ENCODE measurements at places on chromosomes 2 and 18.

DNA sequence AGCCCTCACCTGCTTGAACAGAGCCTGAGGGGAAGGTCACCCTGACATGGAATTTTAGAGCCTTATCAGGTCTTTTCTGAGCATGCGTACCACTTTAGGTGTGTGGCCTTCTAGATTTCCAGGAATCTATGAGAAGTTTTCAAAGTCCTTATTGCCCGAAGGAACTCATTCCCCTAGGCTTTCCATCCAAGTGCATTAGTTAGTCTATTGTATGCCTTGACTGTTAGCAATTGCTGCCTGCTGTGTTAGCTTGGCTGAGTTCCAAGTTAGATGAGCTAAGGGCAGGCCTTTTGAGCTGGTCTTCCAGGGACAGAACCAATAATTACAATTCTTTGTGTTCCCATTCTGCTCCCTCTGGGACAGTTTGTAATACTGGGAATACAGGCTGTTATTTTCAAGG, 30.8 kb upstream of the PUM2 start:
- no peaks in the 10 kb centered on the region for H3K36me3 ChIP-seq
- peaks cover 13% of the 10 kb centered on the region for H3K4me1 ChIP-seq
- no peak for DNase-seq
- H3K27me3 ChIP-seq, result no peaks in the 10 kb centered on the region

GRCh38 chr2:100660851-100661584, 98.2 kb downstream of the PDCL3 start:
- H3K4me1 ChIP-seq, result no peaks in the 10 kb centered on the region
- no peak overlapping the region for H3K4me3 ChIP-seq
- no peaks in the 10 kb centered on the region for H3K36me3 ChIP-seq
- no peaks in the 10 kb centered on the region for H3K27me3 ChIP-seq
- no peak for DNase-seq
- H3K27ac ChIP-seq, result no peak overlapping the region

DNA sequence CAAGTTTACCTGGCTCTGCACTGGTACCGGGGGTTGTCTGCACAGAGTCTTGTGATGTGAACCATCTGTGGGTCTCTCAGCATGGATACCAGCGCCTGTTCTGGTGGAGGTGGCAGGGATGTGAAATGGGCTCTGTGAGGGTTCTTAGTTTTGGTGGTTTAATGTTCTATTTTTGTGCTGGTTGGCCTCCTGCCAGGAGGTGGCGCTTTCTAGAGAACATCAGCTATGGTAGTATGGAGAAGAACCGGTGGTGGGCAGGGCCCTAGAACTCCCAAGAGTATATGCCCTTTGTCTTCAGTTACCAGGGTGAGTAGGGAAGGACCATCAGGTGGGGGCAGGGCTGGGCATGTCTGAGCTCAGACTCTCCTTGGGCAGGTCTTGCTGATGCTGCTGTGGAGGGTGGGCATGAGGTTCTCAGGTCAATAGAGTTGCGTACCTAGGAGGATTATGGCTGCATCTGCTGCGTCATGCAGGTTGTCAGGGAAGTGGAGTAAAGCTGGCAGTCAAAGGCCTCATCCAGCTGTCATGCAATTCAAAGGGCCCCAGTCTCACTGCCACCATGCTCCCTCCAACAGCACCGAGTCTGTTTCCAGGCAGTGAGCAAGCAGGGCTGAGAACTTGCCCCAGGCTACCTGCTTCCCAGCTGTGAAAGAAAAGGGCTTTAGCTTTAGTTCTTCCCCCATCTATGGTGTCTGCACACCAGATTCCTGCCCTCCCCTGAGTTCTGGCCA, 278.0 kb downstream of the METTL4 start:
- DNase-seq, result no peak
- H3K36me3 ChIP-seq, result no peaks in the 10 kb centered on the region

DNA sequence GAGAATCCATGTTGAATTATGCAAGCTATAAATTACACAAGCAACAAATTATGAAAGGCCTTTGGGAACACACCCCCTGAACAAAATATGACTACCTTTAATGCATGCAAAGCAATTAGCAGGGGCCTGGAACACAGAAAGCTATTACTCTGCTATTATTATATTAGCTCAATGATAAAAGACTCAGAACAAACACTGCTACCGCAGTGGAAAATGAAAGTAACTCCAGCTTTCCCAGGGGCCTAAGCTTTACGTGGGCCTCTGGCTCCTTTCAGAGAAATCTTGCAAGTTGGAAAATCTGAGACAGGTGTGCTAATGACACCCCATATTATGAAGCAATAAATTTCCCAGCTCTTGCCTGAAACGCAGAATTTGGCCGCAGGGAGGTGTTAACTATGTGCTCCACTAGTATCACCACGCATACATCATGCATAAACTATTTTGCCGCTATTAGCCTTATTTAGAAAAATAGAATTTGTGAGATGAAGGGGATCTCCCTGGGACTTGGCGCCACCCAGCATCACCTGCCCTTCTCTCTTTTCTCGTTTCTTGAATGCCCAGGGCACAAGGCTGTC, 321.6 kb upstream of the LYPD1 start:
- H3K4me3 ChIP-seq, result no peak overlapping the region
- H3K4me1 ChIP-seq, result no peaks in the 10 kb centered on the region
- no peak overlapping the region for H3K27ac ChIP-seq

DNA sequence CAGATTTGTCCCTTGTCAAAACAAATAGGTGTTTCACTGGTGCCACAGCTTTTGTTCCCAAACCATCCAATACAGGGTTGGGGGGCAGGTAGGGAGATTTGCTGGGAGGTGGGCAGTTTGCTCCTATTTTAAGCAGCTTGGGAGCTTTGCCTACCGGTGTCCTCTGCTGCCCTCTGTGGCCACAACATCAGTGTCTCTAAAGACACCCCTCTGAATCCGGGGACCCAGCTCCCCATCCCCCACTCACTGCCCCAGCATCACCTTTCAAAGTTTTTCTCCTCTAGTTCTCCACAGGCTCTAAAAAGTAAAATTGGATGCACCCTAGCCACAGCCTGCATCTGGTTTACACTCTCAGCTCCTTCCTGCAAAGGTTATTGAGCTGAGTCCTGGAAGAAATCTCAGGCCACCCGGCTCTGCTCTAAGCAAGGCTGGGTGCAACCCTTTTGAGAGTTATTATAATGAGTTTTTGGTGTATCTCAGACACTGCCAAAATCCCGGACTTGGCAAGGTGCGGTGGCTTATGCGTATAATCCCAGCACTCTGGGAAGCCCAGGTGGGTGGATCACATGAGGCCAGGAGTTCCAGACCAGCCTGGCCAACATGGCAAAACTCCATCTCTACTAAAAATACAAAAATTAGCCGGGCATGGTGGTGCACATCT, 2.9 kb upstream of the EPAS1 start:
- no peak overlapping the region for H3K27ac ChIP-seq
- no peaks in the 10 kb centered on the region for H3K36me3 ChIP-seq
- no peak overlapping the region for H3K4me3 ChIP-seq
- H3K4me1 ChIP-seq, result no peaks in the 10 kb centered on the region

- no peaks in the 10 kb centered on the region for H3K27me3 ChIP-seq
- H3K4me1 ChIP-seq, result no peaks in the 10 kb centered on the region
- H3K36me3 ChIP-seq, result no peaks in the 10 kb centered on the region
- H3K27ac ChIP-seq, result no peak overlapping the region
Measured at GRCh38 chr2:232275670-232276069, 102.9 kb upstream of the ALPP start.

DNA sequence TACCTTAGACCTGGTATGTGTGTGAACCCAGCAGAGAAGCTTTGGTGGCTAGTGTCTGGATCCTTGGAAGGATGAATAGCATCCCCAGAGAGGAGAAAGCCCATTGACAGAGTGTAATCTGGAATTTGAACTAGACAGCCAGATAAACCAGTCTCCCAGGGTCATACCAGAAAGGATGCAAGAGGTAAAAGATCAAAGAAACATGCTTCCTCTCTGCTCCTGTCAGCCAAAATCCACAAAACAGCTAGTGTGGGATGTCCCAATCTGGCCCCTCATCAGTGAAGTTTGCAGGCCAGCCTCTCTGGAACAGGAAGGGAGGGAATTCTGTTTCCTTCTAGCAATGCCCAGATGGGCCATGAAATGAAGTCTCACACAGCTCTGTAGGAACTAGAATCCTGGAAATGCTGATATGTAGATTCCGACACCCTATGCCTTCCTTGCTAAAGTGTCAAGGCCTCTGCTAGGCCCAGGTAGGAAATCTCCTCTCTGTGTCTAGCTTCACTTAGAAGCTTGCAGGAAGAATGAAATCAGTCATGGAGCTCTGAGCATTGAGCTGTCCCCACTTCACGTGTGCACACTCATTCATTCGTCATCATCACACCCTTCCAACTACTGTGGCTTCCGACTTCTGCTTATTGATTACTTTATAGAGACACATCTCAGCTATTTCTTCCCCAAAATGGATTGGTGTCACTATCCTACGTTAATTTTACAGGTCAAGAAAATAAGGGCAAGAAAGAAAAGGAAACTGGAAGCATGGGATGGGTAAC, 38.0 kb downstream of the EVA1A start:
- no peak overlapping the region for H3K4me3 ChIP-seq
- H3K36me3 ChIP-seq, result no peaks in the 10 kb centered on the region
- peak; percentile 35 for DNase-seq
- no peaks in the 10 kb centered on the region for H3K27me3 ChIP-seq

- H3K4me3 ChIP-seq, result no peak overlapping the region
- peak overlapping the region; percentile 57 for H3K27ac ChIP-seq
- no peaks in the 10 kb centered on the region for H3K27me3 ChIP-seq
- no peaks in the 10 kb centered on the region for H3K36me3 ChIP-seq
Measured at GRCh38 chr2:138424436-138425140, 77.0 kb upstream of the SPOPL start.

- H3K36me3 ChIP-seq, result no peaks in the 10 kb centered on the region
- H3K27ac ChIP-seq, result no peak overlapping the region
- no peak overlapping the region for H3K4me3 ChIP-seq
- no peaks in the 10 kb centered on the region for H3K4me1 ChIP-seq
Measured at GRCh38 chr2:160201849-160202539, 1.9 kb upstream of the ITGB6 start.

DNA sequence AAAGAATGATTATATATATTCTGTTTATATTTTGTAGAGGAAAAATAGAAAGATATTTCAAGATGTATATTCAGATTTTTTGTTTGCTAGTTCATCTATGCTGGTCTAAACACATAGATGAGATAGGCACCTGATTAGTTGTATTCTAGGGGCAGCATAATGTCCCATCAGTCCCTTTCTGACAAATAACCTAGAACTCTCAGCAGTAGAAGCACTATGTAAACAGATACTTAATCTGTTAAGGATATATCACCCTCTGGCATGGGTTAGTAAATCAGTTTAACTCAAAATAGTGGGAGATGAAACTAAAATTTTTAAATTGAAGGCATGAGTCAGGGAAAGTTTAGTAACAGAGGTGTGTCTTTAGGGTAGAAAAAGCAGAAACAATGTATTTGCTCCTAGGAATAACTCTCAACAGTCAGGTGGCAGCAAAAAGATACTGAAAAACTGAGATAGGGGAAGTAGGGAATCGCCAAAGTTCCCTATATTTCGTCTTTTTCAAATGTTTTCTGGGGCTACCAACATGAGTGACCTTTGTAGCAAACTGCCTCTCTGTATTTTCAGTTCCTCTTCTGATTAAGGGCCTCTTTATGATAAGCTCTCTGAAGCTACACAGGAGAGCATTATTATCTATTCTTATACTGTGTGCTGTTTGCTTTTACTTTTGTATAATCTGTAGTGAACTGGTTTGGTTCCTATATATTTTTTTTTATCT, 5.7 kb downstream of the PPP1R1C start:
- H3K27me3 ChIP-seq, result no peaks in the 10 kb centered on the region
- no peaks in the 10 kb centered on the region for H3K4me1 ChIP-seq
- H3K36me3 ChIP-seq, result no peaks in the 10 kb centered on the region
- no peak for DNase-seq
- no peak overlapping the region for H3K4me3 ChIP-seq
- no peak overlapping the region for H3K27ac ChIP-seq

All from right lobe of liver (tissue), 6 donors.